ENCODE measurements at places on chromosomes 2 and 18. TPM values are rescaled to one million over a fixed set of nuclear protein-coding genes. Genes with fewer than 3 reads are reported as not detected.

Gene ABCB11
- 0.01 TPM for total RNA-seq

Gene HRH4
- total RNA-seq: not detected

Gene LRP1B
- total RNA-seq: not detected

Gene ALLC
- 0.06 TPM for total RNA-seq

Gene RTP5
- not detected for total RNA-seq

Gene DUSP11
- 42.2 TPM for total RNA-seq

Gene ASIC4
- total RNA-seq: not detected
